OCI-LY7 (cell line): ENCODE measurements at places on chromosomes 2 and 18.

DNA sequence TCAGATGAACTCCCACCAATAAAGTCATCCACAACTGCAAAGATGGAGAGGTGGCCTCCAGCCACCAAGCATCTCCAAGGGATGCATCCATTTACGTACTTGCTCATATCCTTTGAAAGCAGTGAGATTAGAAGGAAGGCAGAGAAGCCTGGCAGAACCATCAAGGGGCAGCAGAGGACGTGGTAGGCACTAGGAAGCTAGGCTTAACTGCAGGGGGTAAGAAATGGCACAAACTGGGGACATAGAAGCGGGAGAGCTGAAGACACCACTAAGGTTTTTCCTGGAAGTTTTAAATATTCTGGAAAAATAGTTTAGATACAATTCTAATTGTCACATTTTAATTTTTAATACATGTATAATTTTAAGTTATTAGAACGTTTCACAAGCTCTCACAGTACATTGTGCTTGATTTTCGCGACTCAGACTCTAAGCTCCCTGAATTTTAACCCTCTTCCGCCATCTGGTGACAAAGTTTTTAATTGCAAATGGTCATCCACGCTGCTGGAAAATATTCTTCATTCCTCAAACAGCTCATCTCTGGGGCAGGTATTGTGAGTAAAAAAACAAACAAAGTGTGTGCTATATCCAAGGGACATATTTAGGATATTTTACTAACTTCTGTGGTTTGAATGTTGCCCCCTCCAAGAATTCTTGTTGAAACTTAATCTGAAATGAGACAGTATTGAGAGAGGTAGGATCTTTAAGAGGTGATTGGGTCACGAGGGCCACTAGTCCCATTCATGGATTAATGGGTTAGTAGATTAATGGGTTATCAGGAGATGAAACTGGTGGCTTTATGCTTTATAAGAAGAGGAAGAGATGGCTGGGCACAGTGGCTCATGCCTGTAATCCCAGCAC is 1.6 kb upstream of the PSTPIP2 start:
- DNase-seq = peak; percentile 29

DNA sequence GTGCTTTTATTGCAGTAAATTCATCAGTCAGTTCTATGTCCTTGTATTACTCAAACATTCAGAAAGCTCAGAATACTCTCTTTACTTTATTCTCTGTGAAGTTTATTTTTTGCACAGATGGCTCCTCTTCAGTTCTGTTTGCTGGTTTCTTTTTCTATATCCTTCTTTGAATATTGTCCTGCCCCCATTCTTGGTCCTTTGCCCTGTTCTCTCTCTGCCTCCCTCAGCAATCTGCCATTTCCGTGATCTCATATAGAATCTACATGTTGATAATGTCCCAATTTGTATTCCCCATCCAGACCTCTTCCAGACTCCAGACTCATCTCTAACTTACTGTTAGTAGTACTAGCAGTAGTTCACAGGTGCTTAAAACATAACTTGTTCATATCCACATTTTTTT is 102.6 kb downstream of the HNMT start:
- DNase-seq = no peak

- no peak for DNase-seq
Measured at GRCh38 chr2:9163306-9164111, 43.1 kb upstream of the ASAP2 start.

GRCh38 chr2:239196474-239197021 is 204.3 kb downstream of the HDAC4 start:
- DNase-seq = no peak

DNA sequence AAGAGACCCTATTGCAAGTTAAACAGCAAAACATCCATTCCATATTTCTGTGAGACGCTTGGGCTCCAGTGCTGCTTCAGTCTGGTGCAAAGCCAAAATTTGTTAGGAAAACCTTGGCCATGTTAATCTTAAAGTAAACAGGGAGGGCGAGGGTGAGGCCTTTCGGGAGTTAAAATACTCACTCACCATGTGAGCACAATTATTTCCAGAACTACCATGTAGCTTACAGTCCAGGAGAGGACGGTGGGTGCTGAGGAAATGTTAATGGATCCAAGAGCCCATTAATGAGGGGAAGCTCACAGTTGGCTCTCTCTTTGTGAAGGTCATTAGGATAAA is 286.4 kb downstream of the SLC8A1 start:
- DNase-seq = no peak

DNA sequence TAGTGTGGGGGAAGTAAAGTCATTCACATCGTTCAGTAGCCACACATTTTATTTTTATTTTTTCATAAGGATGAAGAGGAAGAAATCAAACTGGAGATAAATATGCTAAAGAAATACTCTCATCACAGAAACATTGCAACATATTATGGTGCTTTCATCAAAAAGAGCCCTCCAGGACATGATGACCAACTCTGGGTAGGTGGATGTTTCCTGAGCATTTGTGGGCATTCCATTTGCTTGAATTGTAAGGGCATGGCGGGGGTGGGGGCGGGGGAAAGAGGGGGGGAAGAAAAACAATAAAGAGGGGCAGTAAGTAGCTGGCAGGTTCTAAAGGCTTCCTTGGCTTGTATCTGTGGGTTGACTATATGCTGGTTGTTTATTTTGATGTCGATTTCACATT is 126.4 kb downstream of the MAP4K4 start:
- DNase-seq = no peak

DNA sequence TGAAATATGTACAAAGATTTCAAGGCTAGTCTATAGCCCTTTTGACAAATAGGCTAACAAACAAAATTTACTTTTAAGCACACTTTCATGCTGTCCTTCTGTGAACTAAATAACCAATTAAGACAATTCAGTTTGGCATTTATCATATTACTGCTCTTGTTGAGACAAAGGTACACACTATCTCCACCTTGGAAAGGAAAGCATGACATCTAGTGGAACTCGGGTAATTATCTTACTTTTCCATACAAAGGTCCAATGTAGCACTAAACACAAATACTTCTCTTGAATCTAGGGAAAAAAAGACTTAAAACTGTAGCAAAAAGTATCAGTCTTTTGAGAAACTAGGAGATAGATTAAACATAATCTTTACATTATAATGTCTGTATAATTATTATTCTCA is 125.0 kb upstream of the CD226 start:
- DNase-seq = no peak

DNA sequence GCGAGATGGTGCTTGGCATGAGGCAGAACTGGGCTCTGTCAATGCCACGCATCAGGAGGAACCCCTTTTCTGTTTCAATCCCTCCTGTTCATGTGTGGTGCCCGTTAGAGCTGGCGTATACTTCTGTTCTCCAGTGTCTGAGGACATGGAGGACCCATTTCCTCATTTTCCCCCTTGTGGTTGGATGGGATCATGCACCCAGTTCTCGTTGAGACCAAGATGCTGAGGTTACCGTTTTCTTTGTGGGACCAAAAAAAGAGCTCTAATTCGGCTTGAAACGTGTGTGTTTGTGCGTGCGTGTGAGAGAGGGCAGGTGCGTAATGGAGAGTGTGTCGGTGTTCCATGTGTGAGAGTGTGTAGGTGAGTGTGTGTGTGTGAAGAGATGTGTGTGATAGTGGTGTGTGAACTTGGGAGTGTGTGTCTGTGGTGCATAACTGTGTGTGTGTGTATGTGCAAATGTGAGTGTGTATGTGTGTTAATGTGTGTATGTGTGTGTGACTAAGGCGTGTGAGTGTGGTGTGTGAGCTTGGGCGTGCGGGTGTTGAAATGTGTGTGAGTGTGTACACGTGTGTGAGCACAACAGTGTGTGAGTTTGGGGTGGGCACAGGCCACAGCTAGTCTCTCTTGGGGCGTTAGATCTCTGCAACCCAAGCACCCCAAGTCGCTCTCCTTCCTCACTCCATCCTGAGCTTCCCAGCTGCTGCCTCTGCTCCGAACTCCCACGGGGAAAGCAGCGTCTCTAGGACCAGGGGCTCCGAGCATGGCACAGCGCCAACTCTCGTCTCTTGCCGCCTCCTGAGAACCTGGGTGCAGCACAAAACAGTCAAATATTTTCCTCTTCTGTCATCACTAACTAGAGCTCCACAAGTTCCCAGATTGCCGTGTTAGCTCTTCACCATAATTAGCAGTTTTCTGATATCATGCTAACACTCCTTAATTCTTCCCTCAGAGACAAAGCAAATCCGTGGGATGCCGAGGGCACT is 75.8 kb downstream of the LONRF2 start:
- peak; percentile 80 for DNase-seq

DNA sequence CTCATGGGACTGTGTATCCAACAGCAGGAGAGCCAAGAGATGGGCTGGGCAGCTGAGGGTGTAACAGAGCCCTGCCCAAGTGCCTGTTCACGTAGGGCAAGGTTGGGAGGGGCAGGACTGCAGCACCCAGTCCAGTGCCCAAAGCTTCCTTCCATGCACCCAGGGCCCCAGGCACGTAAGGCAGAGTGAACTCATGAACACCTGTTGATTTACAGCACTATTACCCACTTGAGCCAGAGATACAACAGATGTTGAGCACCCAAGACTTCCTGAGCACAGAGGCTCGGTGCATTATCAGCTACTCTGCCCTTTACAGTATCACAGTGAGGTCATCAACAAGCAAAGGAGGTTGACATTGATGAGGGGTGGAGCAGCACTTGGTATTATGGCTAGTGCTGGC is 50.2 kb upstream of the FHL2 start:
- DNase-seq = no peak

DNA sequence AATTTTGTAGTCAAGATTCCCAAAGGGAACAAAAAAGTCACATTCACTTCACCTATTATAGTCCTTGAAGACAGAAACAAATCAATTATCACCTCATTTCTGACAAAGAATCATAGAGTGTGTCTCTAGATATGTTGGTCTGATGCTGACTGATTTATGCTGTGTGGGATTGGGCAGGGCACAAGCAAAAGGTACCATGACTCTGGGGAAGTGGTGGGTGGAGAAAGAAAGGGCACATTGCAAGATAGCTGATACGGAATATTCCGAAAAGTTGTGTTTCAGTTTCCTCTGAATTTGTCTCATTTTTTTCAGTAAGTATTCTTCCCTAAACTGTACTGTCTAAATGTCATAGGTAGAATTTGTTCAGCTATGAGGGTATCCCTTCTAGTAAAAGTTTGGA is 268.0 kb downstream of the MREG start:
- no peak for DNase-seq
